ENCODE measurements at places on chromosomes 11 and 22. TPM values are rescaled to one million over a fixed set of nuclear protein-coding genes. Genes with fewer than 3 reads are reported as not detected.

The USP35 gene
- total RNA-seq: 8.0 TPM

The KRTAP5-10 gene
- total RNA-seq: not detected

The MUC2 gene
- total RNA-seq: not detected

The CRYBA4 gene
- total RNA-seq: not detected

The ZNRF3 gene
- total RNA-seq: 11.5 TPM

The FAM227A gene
- total RNA-seq: 0.70 TPM

The MS4A12 gene
- not detected for total RNA-seq

The ACTN3 gene
- total RNA-seq: not detected

The HBE1 gene
- total RNA-seq: not detected

The HIPK3 gene
- 209 TPM for total RNA-seq

DNA sequence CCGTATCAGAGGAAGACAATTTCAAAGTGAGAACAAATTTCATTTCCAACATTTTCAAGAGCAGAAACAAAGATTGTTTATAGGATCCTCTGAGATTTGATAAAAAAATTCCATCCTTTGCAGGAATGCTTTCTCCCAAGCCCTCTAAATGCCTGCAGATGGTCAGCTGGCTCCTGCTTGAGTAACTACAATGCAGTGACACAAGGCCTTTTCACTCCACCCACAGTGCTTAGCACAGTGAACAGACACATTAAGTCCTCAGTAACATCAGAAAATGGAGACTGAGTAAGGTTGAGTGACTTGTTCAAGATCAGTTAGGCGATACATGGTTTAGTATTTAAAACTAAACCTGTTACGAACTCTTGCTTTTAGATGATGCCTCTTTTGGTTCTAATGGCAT lies 527.1 kb upstream of the CCDC90B start:
- no peak for DNase-seq

DNA sequence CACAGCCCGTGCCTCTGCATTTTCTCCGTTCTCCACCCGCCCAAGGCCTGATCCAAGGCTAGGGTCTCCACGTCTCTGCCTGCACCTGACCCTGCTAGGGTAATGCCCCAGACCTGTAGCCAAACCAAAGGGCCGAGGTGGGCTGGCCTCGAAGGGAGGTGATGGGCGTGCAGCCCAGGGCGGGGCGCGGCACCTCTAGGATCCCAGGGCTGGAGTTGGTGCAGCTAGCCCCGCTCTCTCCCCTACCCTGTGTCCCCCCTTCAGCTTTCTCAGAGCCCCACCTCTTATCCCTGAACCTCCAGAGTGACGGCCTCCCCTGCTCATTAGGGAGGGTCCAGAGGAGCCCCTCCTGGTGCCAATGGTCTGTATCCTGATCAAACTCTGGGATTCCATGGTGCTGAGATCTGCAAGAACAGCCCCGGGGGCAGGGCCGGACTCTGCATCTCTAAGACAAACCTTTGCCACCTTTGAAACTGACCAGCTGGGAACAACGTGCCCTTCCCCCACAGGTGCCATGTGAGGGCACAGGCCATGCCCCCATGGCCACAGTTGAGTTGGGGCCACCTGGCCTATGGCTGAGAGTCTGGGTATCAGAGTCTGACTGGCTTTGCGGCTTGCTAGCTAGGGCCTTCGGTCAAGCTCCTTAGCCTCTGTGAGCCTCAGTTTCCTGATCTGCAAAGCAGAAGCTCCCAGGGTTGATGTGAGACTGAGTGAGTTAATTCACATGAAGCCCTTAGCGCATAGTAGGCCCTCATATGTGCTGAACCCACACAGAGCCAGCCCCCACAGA lies 23.1 kb upstream of the CBX7 start:
- DNase-seq: no peak

DNA sequence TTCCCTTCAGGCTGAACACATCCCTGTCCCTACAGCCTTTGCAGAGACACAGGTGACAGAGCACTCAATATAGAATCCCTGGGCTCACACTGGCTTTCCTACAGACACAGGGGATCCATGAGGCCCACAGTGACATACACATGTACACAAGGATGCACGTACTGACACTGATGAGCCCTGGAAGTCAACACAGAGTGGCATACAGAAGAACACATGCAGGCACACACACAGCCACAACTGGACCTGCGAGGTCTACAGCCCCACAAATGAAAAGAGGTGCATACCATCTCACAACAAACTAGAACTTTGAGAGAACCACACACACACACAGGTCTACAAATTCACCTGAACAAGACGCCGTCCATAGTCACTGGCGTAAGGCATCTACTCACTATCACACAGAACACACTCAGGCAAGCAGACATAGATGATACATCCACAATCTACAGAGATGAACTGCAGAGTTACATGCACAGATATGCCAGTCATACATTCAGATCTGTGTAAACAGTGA lies 3.5 kb upstream of the ZNF74 start:
- no peak for DNase-seq

GRCh38 chr22:50139843-50140415 lies 30.6 kb upstream of the PANX2 start:
- no peak for DNase-seq

DNA sequence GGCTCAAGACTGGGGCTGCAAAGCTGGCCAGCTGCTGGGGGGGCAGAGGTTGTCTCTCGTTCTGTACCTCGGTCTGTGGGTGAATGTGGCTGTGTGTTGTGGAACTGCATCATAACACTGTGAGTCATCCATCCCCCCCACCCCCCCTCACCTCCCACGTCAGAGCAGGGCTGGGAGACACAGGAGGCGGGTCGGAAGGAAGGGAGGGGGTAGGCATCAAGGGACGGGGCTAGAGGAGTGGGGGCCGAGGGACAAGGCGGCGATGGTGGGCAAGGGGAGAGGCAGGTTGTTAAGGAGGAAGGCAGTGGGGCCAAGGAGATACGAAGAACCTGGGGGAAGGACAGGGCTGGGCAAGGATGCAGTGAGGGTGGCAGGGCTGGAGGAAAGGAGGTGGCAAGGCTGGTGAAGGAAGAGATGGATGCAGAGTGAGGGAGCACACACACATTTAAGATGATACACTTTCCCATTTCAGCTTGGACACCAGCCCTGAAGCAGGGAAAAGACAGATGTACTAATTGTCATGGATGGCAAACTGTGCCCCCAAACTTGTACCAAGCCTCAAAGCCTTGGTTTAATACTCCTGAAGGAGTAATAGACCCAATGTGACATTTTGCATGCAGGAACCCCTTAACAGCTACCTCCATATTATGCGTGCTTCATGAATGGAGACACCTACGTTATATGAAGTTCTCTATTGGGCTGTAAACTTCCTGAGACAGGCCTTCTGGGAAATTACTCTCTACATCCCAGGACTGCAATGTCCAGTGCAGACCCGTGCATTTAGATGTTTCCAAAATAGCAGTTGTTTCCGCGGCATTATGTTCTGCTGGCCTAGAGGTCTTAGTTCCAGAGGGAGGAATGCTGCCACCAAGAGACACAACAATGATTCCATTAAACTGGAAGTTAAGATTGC lies at the start of gene YPEL4:
TSS of gene YPEL4 (minus strand) at position 87 of the 913 bp plus-strand sequence. CDS start 2,805 bp downstream, outside the sequence.
- no peak for DNase-seq

DNA sequence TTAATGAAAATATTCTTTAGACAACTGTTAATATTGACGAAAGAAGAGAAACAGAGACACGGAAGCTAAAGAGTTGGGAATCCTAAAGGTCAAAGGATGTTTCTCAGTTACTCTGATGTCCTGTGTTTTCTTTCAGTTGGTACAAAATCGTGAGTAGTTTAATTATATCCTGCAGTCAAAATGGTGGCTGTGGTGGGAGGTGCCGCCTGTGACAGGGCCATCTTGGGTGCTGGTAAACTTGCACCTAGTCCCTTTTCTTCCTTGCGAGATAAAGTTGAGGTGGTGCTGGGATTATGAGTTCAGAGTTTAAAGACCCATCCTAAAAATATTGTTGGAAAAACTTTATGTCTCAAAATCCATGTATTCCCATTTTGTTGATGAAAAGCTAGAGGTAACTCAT lies 2.2 kb downstream of the CECR2 start:
- no peak for DNase-seq

DNA sequence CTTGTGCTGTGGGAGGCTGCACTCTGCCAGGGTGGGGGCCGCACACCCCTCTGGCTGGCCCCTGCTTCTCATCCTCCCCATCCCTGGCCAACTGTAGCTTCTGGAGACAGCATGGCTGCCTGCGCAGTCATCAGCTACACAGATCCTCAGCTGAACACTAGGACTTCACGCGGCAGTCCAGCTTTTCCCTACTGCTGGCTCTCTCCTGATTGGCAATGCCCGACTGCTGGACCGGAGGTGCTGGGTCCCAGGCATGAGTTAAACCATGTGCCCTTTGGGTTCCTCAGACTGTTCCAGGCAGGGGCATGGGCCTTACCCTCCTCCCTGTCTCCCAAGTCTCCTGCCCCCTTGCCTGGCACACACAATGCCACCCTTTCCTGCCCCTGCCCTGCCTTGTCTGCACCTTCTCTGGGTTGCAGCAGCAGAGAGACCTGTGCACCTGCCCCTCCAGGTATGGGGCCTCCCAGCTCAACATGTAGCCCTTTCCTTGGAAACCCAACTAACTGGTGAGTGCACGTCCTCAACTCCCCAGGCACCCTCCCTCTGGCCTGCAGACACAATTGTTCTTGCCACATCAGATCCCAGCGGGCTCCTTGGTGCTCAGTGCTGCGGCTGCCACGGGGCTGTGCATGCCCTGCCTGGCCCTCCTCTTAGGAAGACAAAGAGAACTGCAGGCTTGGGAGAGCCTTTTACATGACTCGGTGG lies 1039.2 kb downstream of the TBC1D22A start:
- no peak for DNase-seq

- no peak for DNase-seq
These were observed 82.2 kb downstream of the FAM83F start for GRCh38 chr22:40076702-40077645.

- DNase-seq: no peak
These were observed 8.4 kb upstream of the CD248 start for GRCh38 chr11:66325263-66325671.

DNA sequence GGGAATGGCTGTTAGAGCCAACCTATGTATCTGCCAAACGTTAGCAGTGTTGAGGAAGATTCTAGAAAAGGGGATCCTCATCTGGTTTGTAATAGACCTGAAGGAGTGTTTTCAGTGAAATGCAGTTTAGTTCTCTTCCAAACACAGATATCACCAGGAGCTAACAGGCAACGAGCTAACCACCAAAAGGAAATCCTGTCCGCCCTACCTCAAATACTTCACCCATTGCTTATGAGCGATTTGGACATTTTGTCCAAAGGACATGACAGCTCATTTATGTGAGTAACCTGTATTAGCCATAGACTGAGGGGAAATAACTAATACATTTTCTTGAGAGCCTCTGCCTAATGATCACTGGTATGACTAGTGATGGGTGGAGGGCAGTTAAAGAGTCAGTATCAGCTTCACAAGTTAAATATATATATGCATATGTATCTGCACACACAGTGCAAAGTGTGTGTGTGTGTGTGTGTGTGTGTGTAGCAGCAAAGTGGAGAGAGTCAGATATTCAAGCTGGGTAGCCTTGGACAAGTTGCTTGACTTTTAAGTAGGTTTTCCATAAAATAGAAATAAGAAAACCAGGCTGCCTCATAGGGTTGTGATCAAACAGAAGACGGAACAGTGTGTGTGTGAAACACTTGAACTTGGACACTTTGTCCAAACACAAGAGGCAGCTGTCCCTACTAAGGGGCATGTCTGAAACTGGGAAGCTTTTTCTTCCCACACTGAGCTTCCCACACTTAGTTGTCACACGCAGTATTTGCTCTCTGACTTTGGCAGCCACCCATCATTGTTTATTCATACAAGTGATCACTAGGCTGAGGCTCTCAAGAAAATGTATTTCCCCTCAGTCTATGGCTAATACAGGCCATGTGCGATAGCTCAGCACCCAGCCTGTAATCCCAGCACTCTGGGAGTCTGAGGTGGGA lies 940 bp upstream of the C11orf91 start:
- DNase-seq: no peak

DNA sequence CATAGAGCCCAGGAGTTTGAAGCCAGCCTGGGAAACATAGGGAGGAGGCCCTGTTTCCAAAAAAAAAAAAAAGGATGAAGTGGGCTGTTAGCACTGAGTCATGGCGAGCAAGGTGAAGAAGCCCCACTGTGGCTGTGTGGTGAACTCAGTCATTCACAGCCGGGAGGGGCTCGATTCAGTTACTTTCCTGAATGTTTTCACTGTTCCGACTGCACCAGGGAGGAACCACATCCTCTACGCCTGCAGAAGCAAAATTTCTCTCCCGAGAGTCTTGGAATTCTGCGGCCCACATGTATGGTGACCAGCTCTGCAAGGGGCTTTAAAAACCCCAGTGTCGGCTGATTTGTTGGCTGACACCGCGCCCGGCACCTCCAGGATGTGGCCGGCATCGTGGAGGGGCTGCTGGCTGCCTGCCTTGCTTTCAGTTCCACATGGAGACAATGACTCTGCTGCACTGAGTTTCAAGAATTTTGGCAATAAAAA lies 27.8 kb upstream of the GRAMD4 start:
- DNase-seq: no peak

GRCh38 chr22:38460426-38460840 lies 5.4 kb upstream of the KCNJ4 start:
- DNase-seq: no peak

- no peak for DNase-seq
These were observed 245.6 kb upstream of the ZC3H12C start for GRCh38 chr11:109847621-109848020.

GRCh38 chr11:59999691-60000090 lies 17.3 kb upstream of the OOSP4B start:
- no peak for DNase-seq

GRCh38 chr11:124841201-124841600 lies 24.0 kb upstream of the ROBO3 start:
- DNase-seq: no peak

DNA sequence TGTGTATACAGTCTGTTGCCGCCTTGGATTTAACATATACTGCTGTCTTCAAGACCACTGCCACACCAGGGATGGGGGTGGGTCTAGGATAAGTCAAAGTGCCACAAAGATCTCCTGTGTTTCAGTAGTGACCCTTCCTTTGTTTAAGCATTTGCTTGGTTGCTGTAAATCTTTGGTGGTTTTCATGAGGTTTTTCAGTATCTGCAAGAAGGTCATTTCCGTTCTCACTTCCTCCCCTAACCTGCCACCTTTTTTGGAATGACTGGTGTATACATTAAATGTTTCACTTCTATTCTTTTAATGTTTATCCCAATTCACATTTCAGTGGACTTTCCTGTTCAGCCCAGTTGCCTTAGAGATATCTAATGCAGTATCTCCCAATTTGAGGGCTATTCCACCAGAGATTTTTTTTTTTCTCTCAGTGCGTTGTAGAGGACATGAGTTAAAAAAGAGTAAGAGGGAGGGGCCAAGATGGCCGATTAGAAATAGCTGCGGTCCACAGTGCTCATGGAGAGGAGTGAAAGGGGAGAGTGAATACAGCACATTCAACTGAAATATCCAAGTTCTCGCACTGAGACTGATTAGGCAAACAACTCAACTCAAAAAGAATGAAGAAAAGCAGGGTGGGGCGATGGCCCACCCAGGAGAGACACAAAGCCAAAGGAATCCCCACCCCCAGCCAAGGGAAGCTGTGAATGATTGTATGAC lies 43.2 kb downstream of the USP47 start:
- DNase-seq: no peak
